Testis (tissue), 5 donors: ENCODE measurements at places on chromosomes 3 and 15. TPM values are rescaled to one million over a fixed set of nuclear protein-coding genes. Genes with fewer than 3 reads are reported as not detected.
A peak's percentile ranks its signal among the peaks of the same experiment; 100 is the strongest.

Gene AADACL2
- total RNA-seq, result not detected

Gene LRRN1
- 58.9 TPM for total RNA-seq

Gene CD86
- 3.2 TPM for total RNA-seq

Gene HRH1
- 2.5 TPM for total RNA-seq

Gene RYR3
- total RNA-seq, result 4.3 TPM

Gene CKMT1B
- total RNA-seq, result not detected

Gene CCDC54
- 33.9 TPM for total RNA-seq

Gene RTP4
- 1.4 TPM for total RNA-seq

DNA sequence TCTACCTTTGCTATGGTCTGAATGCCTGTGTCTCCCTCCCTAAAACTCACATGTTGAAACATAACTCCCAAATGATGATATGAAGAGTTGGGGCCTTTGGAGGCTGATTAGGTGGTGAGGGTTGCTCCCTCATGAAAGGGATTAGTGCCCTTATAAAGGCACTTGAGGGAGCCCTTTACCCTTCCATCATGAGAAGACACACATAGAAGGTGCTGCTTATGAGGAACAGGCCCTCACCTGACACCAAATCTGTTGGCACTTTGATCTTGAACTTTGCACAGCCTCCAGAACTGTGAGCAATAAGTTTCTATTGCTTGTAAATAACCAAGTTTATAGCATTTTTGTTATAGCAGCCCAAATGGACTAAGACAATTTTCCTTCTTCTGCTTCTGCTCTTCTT, 76.2 kb upstream of the ADAMTS9 start:
- H3K4me1 ChIP-seq, result peaks cover 5% of the 10 kb centered on the region
- H3K27me3 ChIP-seq, result no peaks in the 10 kb centered on the region
- H3K4me3 ChIP-seq, result no peak overlapping the region
- H3K36me3 ChIP-seq, result no peaks in the 10 kb centered on the region
- no peak overlapping the region for H3K27ac ChIP-seq

- no peak overlapping the region for H3K27ac ChIP-seq
- no peaks in the 10 kb centered on the region for H3K36me3 ChIP-seq
- peaks cover 11% of the 10 kb centered on the region for H3K4me1 ChIP-seq
- no peak overlapping the region for H3K4me3 ChIP-seq
These were observed 11.0 kb downstream of the CRTC3 start for GRCh38 chr15:90540768-90541167.

DNA sequence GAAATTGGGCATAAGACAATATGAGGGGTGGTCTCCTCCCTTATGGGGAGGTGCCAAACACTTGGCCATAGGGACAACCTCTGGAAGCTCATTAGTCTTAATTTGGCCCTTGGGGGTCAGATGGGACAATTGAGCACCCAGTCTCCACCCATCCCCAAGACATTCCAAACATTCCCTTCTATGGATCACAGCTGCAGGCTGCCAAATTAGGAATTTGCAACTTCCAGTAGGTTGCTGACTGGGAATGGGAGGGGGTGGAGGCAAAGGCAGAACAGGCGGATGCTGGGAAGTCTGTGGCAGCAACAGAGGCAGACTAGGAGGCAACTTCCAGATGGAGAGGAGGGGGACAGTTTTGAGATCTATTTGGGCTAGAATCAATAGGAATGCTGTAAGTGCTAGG, 1.4 kb upstream of the PDHB start:
- H3K36me3 ChIP-seq, result no peaks in the 10 kb centered on the region
- no peak overlapping the region for H3K27ac ChIP-seq
- no peak overlapping the region for H3K4me3 ChIP-seq
- peaks cover 16% of the 10 kb centered on the region for H3K4me1 ChIP-seq
- DNase-seq, result no peak
- H3K27me3 ChIP-seq, result no peaks in the 10 kb centered on the region

DNA sequence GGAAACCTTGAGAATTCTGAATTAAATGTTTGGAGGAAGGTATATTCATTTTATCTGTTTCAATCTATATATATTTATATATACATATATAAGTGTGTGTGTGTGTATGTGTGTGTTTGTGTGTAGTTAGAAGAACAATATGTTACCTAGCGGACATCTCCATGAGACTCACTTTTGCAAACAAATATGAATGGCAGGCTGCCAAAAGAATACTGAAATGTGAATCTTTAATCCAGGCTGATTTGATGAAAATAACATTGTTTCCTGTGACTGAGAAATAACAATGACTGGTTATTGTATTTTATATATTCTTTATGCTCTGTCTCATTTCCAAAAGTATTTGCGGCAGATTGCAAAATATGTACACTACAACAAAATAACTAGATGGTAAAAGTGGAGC, 255.5 kb upstream of the TGFBR2 start:
- no peak overlapping the region for H3K27ac ChIP-seq
- H3K4me3 ChIP-seq, result no peak overlapping the region
- no peaks in the 10 kb centered on the region for H3K36me3 ChIP-seq
- no peaks in the 10 kb centered on the region for H3K27me3 ChIP-seq
- H3K4me1 ChIP-seq, result peaks cover 20% of the 10 kb centered on the region

GRCh38 chr15:60390871-60391501, 6.8 kb downstream of the ANXA2 start:
- H3K27ac ChIP-seq, result no peak overlapping the region
- H3K4me3 ChIP-seq, result no peak overlapping the region
- peaks cover 48% of the 10 kb centered on the region for H3K4me1 ChIP-seq
- DNase-seq, result no peak

DNA sequence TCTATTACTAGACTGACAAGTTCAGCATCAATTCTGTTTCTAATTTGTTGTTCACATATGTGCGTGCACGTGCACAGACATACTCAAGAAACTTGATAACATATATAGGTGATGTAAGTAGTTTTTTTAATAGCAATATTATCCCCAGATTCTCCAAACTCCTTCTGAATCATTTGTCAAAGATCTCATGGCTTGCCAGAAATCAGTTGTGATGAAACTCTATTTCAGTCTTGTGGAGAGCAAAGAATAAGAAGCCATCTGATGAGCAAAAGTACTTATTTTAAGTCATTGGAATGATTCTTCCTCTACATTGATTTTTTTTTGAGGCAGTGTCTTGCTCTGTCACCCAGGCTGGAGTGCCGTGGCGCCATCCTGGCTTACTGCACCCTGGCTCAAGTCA, 167.0 kb upstream of the TBL1XR1 start:
- H3K27me3 ChIP-seq, result no peaks in the 10 kb centered on the region
- H3K4me1 ChIP-seq, result peaks cover 28% of the 10 kb centered on the region
- DNase-seq, result no peak
- H3K4me3 ChIP-seq, result no peak overlapping the region
- no peak overlapping the region for H3K27ac ChIP-seq

DNA sequence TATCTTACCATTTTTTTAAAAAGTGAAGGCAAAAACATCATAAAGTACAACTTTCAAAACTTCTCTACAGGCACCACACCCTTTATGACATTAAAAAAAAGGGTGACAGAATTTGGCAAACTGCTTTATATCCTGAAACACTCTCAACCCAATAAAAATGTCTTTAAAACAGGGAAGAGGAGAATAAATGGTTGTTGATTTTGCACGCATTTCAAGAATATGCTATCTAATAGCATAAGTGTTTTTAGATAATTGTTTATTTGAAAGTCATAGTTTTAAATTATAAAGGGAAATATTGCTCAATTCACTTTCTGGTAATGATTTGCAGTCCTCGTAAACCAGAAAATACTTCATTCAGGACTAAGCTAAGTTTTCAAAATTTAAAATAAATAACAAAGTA, 1.7 kb upstream of the PCOLCE2 start:
- DNase-seq, result no peak
- peaks cover 7% of the 10 kb centered on the region for H3K4me1 ChIP-seq
- H3K27ac ChIP-seq, result no peak overlapping the region
- H3K36me3 ChIP-seq, result no peaks in the 10 kb centered on the region
- no peaks in the 10 kb centered on the region for H3K27me3 ChIP-seq

DNA sequence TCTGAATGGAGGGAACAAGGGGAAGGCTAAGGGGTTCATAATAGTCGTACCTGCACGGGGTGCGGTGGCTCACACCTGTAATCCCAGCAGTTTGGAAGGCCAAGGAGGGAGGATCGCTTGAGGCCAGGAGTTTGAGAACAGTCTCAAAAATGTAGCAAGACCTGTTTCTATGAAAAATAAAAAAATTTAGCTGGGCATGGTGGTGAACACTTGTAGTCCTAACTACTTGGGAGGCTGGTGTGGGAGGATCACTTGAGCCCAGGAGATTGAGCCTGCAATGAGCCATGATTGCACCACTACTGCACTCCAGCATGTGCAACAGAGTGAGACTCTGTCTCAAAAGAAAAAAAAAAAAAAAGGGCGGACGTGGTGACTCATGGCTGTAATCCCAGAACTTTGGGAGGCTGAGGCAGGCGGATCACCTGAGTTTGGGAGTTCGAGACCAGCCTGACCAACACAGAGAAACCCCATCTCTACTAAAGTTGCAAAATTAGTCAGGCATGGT, 17.9 kb upstream of the HDAC11 start:
- H3K36me3 ChIP-seq, result no peaks in the 10 kb centered on the region
- no peak overlapping the region for H3K4me3 ChIP-seq
- no peaks in the 10 kb centered on the region for H3K4me1 ChIP-seq
- H3K27ac ChIP-seq, result no peak overlapping the region
- no peaks in the 10 kb centered on the region for H3K27me3 ChIP-seq

DNA sequence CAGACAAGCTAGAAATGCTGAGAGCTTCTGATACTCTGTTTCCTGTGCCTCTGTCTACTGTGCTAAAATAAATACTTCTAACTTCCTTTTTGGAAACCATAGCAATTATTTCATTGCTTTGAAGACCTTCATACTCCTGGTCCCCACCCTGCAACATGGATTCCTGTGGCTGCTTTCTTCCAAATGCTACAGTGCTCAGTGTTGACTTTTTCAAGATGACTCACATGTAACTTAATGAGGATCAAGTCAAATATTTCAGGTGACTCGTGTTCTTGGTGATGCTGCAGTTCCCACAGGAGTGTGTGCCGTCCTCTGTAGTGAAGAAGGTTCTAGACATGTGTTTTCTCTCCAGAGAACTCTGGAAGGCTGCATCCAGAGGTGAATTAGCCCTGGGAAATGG, 288.6 kb downstream of the CLSTN2 start:
- no peak overlapping the region for H3K27ac ChIP-seq
- H3K27me3 ChIP-seq, result no peaks in the 10 kb centered on the region
- DNase-seq, result no peak

DNA sequence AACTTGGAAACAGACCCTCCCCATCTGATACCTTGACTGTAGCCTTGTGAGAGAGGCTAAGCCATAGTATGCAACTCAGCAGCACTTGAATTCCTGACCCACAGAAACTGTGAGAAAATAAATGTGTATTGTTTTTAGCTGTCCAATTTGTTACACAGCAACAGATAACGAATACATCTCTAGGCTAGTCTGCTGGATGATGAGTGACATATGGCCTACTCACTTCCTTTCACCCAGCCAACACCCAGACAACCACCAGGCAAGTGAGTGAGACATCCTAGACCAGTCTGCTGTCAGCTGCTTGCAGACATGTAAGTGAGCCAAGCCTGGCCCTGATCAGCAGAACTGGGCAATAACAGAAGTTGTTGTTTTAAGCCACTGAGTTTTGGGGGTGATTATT, 19.2 kb upstream of the SMAD6 start:
- no peak overlapping the region for H3K27ac ChIP-seq
- peaks cover 28% of the 10 kb centered on the region for H3K4me1 ChIP-seq
- H3K36me3 ChIP-seq, result no peaks in the 10 kb centered on the region
- DNase-seq, result no peak
- no peaks in the 10 kb centered on the region for H3K27me3 ChIP-seq

- no peak for DNase-seq
- H3K36me3 ChIP-seq, result no peaks in the 10 kb centered on the region
- no peak overlapping the region for H3K27ac ChIP-seq
- H3K4me3 ChIP-seq, result no peak overlapping the region
- H3K27me3 ChIP-seq, result no peaks in the 10 kb centered on the region
- H3K4me1 ChIP-seq, result no peaks in the 10 kb centered on the region
These were observed 113.4 kb upstream of the LRRFIP2 start for GRCh38 chr3:37287776-37288175.

DNA sequence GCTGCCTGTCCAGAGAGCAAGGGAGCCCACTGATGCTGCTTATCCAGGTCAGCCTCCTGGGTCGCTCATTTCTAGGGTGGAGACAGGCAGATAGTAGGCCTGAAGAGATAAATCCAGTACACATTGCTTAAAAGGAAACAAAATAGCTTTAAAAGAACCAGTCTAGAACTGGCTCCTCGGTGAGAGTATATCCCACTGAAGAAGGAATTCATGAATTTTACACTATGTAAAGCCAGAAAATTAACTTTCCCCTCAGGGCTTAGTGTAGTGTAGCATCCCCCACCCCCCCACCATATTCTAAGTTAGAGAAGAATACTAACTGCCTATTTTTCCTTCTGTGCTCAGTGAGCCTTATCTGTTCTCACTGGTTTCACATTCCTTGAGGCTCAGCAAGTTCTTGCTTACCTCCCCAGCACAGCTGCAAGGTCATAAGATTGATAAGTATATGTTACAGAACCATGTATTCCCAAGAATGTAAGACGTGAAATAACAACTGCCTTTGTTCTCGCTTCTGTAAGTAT, 30.5 kb upstream of the NOX5 start:
- H3K27ac ChIP-seq, result peak overlapping the region; percentile 73
- H3K4me1 ChIP-seq, result peaks cover 23% of the 10 kb centered on the region
- H3K27me3 ChIP-seq, result no peaks in the 10 kb centered on the region
- H3K4me3 ChIP-seq, result no peak overlapping the region

- H3K4me1 ChIP-seq, result peaks cover 11% of the 10 kb centered on the region
- no peak overlapping the region for H3K4me3 ChIP-seq
- H3K36me3 ChIP-seq, result no peaks in the 10 kb centered on the region
These were observed 13.3 kb downstream of the LSG1 start for GRCh38 chr3:194658477-194659242.

GRCh38 chr15:85687329-85687728, 107.4 kb downstream of the KLHL25 start:
- no peaks in the 10 kb centered on the region for H3K27me3 ChIP-seq
- no peaks in the 10 kb centered on the region for H3K36me3 ChIP-seq
- peaks cover 25% of the 10 kb centered on the region for H3K4me1 ChIP-seq
- no peak for DNase-seq
- peak overlapping the region; percentile 20 for H3K27ac ChIP-seq

DNA sequence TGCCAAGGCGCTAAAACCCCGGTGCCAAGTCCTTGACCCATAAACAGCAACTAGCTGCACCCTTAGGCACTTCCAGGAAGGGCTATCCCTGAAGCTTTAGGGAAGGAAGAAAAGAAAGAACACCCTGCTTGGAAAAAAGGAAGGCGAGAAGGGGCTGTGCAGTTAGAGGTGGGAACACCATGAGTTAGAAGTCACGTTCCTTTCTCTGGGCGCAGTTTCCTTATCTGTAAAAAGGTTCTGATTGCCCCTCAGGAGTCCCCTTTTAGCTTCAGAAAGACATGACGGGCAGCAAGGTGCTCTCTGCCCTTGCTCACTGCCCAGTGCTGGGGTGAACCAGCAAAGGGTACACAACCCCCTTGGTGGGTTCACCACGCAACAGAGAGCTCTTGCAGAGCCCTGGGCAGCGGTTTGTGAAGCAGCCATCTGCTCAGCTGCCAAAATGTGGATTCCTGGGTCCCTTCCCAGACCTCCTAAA, 798 bp downstream of the GCHFR start:
- H3K4me1 ChIP-seq, result peaks cover 19% of the 10 kb centered on the region
- peak overlapping the region; percentile 83 for H3K27ac ChIP-seq
- H3K36me3 ChIP-seq, result no peaks in the 10 kb centered on the region
- H3K4me3 ChIP-seq, result peak overlapping the region; percentile 61
- H3K27me3 ChIP-seq, result no peaks in the 10 kb centered on the region
